ENCODE measurements at places on chromosomes 7 and 10. TPM values are rescaled to one million over a fixed set of nuclear protein-coding genes. Genes with fewer than 3 reads are reported as not detected.

Gene COBL
- polyA plus RNA-seq: not detected

Gene DYNC1I1
- polyA plus RNA-seq: 0.06 TPM

Gene TAC1
- not detected for polyA plus RNA-seq

Gene STEAP2
- polyA plus RNA-seq: 6.4 TPM

Gene MOGAT3
- polyA plus RNA-seq: not detected

Gene HOXA1
- polyA plus RNA-seq: 2.9 TPM

- DNase-seq: no peak
Measured at GRCh38 chr10:7734821-7735220, 31.7 kb downstream of the ITIH2 start.

- DNase-seq: no peak
Measured at GRCh38 chr10:34736976-34737771, 77.9 kb downstream of the PARD3 start.

DNA sequence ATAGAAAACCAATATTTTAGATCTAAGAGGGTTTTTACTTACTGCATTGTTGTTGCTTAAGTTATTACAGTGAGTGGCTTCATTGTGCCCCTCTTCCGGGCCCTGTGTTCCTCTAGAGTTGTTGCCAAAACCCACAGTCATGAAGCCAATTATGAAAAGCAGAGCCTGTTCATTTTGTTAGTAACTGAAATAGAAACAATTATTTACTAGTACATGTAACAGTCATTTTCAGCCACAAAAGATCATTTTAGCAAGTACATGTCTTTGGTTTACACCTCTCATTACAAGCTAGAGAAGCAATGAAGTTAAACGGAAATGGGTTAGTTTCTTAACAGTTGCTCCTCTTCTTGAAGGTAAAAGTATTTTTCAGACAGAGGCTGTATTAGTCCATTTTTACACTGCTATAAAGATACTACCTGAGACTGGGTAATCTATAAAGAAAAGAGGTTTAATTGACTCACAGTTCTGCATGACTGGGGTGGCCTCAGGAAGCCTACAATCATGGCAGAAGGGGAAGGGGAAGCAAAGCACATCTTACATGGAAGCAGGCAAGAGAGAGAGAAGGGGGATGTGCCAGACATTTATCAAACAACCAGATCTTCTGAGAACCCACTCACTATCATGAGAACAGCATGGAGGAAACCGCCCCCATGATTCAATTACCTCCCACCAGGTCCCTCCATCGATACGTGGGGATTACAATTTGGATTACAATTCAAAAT lies 380.5 kb downstream of the SFMBT2 start:
- no peak for DNase-seq

- DNase-seq: no peak
Measured at GRCh38 chr7:18278316-18278715, 217.2 kb upstream of the HDAC9 start.

GRCh38 chr10:128297709-128298378 lies 171.6 kb upstream of the MKI67 start:
- DNase-seq: no peak

GRCh38 chr7:139393621-139394211 lies 34.0 kb downstream of the LUC7L2 start:
- DNase-seq: no peak

GRCh38 chr7:77940647-77941046 lies 142.1 kb downstream of the PHTF2 start:
- DNase-seq: peak; percentile 6

DNA sequence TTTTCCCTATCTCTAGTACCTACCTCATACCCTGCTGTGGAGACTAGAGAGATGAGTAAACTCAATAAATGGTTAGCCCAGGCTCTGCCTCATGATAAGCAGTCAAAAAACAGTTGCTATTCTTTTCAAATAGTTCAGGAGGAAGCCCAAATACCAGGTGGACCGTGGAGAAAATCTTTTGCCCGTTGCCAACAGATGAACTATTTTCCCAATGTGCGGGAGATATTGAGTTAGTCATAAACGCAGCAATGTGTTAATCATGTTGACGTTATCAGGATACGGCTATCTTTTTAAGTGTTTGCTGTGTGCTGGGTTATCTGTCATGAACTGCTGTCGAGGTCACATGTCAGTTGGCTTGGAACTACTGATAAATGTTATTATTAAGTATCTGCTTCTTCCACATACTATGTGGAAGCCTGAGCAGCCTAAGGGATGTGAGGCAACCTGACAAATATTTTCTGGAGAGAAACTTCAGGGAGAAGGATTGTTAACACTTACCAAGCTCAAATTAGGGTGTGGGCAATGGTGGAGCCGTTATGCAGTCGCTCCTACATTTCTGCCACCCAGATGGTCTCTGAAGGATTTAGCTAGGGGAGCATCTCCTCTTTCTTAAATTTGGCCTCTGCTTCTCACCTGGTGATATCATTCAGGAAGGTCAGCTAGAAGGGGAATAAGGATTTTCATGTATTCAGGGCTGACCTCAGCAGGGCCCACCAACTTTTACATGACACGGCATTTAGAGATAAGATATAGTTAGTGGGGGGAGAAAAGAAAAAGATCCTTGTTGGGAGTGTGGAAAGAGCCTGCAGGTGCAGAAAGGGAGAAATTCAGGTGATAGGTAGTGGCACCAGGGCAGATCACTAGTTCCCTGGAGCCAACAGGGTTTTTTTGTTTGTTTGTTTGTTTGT lies 33.5 kb upstream of the SLC26A3 start:
- DNase-seq: no peak

GRCh38 chr7:41367967-41368882 lies 334.7 kb downstream of the INHBA start:
- DNase-seq: no peak

GRCh38 chr7:102426268-102427018 lies 6.9 kb upstream of the ORAI2 start:
- no peak for DNase-seq

GRCh38 chr7:135195968-135196629 lies 15.2 kb downstream of the WDR91 start:
- no peak for DNase-seq

- no peak for DNase-seq
Measured at GRCh38 chr10:32004161-32004591, 52.0 kb downstream of the KIF5B start.

DNA sequence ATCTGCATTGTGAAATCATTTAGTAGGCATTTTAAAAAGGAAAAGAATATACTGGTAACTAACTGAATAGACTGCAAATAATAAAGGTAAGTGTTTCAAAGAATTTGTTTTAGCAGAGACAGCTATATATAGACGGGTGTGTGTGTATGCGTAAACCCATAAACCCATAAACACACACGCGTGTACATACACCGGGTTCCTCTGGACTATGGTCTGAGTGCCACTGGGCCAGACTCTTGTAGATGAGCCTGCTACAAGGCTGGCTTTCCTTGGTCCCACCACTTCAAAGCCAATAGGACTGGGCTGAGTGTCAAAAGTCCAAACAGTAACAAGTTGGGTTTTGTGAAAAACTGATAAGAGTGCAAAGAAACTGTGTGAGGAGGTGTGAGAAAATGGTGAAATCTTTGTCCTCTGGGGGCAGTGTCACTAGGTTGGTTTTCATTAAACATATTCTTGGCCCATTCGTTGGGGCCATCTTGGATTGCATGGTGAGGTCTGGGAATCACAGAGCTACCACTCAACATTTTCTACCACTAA lies 39.8 kb downstream of the GNA12 start:
- no peak for DNase-seq
